ENCODE measurements at places on chromosomes 13 and 19. TPM values are rescaled to one million over a fixed set of nuclear protein-coding genes. Genes with fewer than 3 reads are reported as not detected.
A peak's percentile ranks its signal among the peaks of the same experiment; 100 is the strongest.

GRCh38 chr13:47066226-47066625, 169.4 kb upstream of the HTR2A start:
- no peak for DNase-seq

DNA sequence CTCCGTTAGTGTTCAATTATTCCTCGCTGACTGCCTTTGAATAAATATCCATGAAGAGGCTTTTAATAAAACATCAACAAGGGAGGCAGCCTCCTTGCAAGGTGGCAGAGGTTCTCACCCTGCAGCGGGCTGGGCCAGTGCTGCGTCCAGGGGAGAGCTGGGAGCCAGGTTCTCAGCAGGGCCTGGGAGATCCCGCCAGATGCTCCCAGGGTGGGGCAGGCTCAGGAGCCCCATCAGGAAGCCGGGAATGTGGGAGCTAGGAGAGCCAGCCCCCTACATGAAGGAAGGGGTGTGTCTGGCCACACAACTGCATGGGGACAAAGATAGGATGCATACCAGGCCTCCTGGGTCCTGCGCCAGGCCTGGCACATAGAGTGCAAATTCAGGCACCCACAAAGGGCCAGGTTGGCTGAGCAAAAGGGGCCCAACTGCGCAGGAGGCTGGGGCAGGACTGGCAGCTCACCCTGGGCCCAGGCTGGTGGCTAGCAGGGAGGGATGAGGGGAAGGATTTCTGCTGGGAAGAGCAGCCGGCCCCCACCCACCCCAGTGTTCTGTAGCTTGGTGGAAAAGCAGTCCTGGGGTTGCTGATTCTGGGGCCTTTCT, 22.8 kb downstream of the VSTM2B start:
- no peak for DNase-seq

GRCh38 chr13:45564133-45564776, 51.3 kb downstream of the ERICH6B start:
- peak; percentile 27 for DNase-seq

- no peak for DNase-seq
These were observed 133.0 kb downstream of the SIPA1L3 start for GRCh38 chr19:38039966-38040365.

DNA sequence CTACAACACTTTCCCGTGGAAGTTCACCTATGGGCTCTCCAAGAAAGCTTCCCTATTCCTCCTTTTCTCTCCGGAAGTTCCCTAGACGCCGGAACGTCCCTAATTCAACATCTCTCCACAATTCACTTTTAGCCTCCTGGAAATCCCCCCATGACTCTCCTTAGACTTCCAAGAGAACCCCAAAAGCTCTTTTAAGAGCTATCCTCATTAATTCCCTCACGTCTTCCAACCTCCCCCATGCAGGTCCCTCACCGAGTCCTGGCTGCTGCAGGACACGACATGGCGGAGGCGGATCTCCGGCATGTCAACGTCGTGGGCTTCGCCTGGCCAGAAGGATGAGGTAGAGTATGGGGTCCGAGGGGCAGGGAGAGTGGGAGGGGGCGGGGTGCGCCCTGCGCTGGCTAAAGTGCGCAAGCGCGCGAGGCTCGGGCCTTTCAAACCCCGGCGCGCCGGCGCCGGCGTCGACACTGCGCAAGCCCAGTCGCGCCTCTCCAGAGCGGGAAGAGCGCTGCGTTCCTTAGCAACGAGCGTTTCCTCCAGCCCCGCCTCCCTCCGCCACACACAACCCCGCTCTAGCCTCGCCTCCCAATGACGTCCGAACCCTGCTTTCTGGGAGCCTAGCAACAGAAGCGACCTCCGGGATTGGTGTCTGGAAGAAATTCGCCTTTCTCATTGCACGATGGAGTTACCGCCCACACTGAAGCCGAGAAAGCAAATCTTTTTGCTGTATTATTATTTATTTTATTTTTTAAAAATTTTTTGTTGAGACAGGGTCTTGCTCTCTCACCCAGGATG, at the start of the genes PINLYP and XRCC1:
Gene PINLYP, plus strand, starts transcription at position 646 of the 795 bp plus-strand sequence. CDS start 1,391 bp downstream, outside the sequence.
Gene XRCC1, minus strand, starts transcription at position 372 of the 795 bp plus-strand sequence. Its CDS starts 69 bp downstream, at position 303.
- peak; percentile 100 for DNase-seq

PPM1N gene
- 0.71 TPM for total RNA-seq

GRCh38 chr13:55887561-55887960, 1253.2 kb upstream of the PRR20A start:
- DNase-seq: no peak

DNA sequence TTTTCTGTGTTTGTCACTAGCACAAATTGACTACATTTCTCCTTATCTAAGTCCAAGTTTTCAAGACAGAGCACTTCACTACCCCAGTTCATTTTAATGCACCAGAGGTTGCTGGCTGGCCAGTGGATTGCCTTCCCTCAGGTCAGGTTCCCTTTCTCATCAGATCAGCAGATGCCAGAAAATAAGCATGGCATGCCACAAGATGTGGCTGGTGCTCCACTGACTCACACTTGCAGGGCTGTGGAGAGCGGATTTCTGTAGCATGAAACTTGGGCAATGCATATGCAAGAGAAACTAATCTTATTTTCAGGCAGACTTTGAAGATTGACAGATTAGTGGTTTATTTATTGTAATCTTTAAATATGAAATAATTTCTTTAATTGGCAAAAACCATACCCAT, 79.5 kb downstream of the RUBCNL start:
- no peak for DNase-seq

DNA sequence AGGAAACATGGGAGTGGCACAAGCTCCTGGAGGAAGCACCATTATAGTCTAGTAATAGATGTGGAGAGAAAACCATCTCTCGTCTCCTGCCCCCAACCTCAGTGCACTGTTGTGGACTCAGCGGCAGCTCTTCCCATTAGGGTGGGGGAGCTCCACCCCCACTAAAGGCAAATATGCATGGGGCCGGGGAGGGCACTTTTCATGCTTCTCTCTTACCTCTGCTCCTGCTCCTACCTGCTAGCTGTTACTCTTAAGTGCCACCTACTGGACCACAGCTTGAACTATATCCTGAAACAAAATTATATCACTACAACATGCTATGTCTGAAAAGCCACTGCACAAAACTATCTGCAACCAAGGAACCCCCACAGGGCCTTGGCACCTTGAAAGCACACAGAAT, 112.6 kb upstream of the DACH1 start:
- DNase-seq: no peak

CAB39L gene
- total RNA-seq: 51.9 TPM

DNA sequence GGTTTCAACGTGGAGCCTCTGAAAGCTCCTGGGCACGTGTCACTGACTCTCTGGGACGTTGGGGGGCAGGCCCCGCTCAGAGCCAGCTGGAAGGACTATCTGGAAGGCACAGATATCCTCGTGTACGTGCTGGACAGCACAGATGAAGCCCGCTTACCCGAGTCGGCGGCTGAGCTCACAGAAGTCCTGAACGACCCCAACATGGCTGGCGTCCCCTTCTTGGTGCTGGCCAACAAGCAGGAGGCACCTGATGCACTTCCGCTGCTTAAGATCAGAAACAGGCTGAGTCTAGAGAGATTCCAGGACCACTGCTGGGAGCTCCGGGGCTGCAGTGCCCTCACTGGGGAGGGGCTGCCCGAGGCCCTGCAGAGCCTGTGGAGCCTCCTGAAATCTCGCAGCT, 2.3 kb downstream of the ARL11 start:
- no peak for DNase-seq

SERTM1 gene
- total RNA-seq: not detected

DNA sequence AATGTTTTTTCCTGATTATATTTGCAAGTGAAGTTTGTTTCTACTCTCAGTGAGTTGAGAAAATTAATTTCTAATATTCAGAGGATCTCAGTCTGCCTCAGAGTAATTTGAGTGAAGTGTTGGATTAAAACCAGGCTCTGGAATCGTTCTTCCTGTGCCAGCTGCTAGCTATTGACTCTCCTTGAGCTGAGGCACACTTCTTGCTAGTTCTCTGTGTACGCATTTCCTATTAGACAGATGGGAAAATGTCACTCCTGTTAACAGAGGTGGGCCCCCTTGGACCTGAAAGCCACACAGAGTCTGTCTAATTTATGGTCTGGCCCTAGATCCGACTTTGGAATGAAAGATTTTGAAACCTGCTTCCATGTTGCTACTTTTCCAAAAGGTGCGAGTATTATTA, 107.6 kb upstream of the RNF113B start:
- DNase-seq: no peak

- no peak for DNase-seq
These were observed 19.4 kb downstream of the ELAVL3 start for GRCh38 chr19:11461453-11461852.

GRCh38 chr19:5238700-5239099, 101.9 kb downstream of the PTPRS start:
- DNase-seq: no peak

DNA sequence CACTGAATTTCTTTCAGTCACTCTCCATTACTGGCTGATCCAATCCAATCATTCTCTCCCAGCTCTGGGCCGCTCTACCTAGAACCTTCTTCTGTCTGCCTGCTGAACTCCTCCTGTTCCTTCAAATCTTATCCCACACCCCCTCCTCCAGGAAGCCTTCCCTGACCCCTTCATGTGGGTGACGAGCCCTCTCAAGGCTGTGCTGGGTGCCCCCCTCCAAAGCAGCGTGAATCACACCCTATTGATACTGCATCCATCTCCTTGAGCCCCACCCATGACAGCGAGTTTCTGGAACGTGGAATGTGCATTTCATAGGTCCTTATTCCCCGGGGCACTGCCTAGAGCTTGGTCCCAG, 3.2 kb downstream of the PIH1D1 start:
- no peak for DNase-seq

- no peak for DNase-seq
These were observed 2345.2 kb downstream of the PCDH9 start for GRCh38 chr13:64884976-64885375.

DNA sequence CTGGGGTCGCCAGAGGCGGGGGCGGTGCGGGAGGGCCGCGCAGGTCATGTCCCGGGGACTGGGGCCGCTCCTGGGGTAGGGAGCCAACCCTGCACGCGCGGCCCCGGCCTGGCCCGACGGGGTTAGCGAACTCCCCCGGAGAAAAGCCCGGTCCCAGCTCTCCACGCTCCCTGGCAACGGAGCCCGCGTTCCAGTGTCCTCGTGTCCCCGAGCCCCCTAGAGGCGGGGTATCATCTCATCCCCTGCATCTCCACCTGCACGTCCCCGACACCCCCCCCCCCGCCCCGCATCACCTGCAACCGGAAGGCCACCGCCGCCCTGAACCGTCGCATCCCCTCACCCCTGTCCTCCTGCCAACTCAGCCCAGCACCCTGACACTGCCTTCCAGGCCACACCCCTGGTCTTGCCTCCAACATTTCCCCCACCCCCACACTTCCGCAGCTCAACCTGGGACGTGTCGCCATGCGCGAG, 2.7 kb downstream of the WDR88 start:
- no peak for DNase-seq

DNA sequence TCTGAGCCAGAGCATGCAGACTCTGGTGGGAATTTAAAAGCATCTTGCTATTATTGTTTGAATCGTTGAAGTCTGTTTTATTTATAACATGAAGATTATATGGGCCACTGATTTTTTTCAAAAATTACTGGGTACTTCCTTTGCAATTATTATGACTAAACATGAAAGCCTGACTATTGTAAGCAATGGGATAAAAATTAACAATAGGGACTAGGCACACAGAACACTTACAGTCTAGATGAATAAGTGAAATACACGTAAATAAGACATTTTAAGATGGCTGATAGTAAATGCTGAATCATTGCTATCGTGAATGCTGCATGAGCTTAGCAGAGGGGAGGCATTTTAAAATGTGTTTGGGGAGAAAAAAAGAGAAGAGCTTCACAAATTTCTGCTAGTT, 81.0 kb upstream of the MAB21L1 start:
- DNase-seq: no peak

DNA sequence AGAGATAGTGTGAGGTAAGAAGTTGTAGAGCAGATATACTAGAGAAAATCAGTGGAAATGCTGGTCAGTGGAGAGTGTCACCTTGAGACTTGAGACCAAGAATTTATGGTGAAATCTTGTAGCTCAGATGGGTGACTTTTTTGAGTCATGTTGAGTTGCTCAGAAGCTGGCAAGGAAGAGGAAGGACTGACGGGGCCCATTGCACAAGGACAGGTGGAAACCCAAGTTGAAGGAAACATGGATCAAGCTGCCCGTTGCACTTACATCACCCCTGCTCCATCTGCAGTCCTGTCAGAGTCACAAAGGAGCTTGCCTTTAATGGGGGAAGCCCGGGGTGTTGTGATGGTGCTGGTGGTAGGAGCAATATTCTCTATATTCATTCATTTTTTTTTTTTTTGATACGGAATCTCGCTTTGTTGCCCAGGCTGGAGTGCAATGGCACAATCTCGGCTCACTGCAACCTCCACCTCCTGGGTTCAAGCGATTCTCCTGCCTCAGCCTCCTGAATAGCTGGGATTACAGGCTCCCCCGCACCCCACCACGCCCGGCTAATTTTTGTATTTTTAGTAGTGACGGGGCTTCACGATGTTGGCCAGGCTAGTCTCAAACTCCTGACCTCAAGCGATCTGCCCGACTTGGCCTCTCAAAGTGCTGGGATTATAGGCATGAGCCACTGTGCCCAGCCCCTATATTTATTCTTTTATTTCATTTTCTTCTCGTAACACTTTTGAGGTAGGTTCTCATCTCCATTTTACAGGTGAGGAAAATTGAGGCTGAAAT, 27.4 kb downstream of the UBAC2 start:
- peak; percentile 68 for DNase-seq

- no peak for DNase-seq
These were observed 3.6 kb downstream of the HTR2A start for GRCh38 chr13:46893221-46893740.

DNA sequence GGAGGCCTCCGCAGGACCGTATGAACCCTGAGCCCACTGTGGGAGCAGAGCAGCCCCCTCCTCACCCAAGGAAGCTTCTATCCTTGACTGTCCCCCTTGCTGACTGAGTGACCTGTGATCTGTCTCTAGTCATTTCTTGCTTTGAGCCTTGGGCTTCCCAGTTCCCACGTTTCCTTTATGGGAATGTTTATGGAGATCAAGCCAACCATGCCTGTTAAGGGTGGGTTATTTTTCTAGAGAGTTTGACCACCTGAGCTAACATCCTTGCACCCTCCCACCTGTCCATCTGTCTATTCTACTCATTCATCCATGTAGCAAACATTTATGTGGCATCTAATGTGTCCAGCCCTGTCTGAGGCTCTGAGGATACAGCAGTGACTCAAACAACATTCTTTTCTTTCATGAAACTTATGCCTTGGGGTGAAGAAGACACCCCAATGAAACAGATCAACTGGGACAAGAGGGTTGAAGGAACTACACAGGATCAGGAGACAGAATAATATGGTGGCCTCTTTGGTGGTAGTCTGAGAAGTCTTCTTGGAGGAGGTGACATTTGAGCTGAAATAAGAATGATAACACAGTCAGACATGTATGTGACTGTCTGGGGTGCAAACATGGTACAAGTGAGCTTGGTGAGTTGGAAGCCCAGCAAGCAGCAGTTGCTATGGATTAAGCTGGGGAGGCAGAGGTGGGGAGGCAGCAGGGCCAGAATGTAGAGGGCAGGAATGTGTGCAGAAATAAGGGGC, 30.5 kb downstream of the CERS4 start:
- DNase-seq: no peak

- DNase-seq: no peak
These were observed 221.3 kb upstream of the SLITRK6 start for GRCh38 chr13:86020351-86021002.

DNA sequence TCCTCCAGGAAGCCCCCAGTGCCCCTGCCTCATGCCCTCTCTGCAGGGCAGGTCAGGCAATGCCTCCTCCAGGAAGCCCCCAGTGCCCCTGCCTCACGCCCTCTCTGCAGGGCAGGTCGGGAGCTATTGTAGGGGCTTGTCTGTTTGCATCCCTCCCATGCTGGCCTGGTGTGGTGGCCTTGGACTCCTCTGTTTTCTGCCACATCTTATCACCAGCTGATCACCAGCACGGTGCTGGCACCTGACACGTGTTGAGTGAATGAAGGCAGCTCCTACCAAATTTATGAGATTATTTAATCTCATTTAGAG, 51.5 kb upstream of the C13orf46 start:
- no peak for DNase-seq
